SK-N-DZ (cell line): ENCODE measurements at places on chromosomes 7 and 10.

GRCh38 chr10:59872892-59873463 is 33.4 kb downstream of the CCDC6 start:
- peak; percentile 64 for DNase-seq

GRCh38 chr10:21943633-21944265 is 59.8 kb downstream of the DNAJC1 start:
- DNase-seq = no peak

DNA sequence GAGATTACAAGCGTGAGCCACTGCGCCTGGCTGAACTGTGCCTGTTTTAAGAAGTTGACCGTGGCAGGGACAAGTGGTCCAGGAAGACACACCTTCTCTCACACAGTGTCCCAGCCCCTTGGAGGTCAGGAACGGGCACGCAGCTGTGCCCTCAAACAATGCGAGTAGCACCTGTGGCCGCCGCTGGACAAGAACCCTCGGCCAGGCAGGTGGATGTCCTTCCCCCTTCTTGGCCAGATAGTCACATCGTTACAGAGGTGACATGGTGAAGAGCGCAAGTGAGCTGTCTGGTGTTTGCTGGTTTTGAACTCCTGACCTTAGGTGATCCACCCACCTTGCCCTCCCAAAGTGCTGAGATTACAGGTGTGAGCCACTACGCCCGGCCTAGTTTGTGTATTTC is 8.8 kb downstream of the ZFAND2A start:
- DNase-seq = no peak

DNA sequence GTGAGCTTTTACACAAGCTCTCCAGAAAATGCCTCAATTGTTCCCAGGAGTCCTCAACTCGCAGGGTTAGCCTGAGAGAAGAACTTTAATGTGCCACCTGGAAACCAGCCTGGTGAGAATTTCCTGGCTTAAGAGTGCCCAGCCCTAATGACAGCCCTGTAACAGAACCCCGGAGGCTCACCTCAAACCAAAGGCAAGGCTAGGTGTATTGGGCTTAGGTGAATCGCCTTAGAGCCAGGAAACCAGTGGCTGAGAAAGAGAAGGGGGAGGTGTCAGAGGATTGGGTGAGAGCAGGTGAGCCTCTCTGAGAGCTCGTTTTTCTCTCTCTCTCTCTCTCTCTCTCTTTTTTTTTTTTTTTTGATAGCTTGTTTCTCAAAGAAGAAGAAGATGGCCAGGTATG is 7.3 kb downstream of the OCM2 start:
- DNase-seq = no peak

DNA sequence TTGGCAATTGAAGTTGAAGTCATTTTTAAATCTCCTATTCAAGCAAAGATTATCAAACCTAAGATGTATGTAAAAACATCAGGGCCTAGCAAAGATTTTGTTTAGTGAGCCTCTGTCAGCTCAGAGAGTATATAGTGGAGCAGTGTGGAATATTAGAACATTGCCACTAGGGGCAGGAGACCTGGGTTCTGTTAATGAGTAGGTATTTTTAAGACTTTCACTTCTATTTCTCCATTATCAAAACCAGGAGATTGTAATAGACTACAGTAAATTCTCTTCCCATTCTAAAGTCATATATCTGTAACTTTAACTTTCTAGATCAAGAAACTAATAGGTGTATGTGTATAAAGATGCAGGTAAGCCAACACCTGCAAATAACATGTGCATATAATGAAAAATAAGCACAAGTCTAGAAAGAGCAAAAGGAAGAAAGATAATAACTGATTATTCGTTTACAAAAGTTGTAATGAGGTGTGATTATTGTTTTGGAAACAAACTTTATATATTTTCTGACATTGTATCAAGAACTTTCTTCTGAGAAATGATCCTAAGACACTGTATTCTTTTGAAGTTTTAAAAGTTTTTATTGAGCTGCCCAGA is 64.4 kb downstream of the KCND2 start:
- DNase-seq = peak; percentile 11

DNA sequence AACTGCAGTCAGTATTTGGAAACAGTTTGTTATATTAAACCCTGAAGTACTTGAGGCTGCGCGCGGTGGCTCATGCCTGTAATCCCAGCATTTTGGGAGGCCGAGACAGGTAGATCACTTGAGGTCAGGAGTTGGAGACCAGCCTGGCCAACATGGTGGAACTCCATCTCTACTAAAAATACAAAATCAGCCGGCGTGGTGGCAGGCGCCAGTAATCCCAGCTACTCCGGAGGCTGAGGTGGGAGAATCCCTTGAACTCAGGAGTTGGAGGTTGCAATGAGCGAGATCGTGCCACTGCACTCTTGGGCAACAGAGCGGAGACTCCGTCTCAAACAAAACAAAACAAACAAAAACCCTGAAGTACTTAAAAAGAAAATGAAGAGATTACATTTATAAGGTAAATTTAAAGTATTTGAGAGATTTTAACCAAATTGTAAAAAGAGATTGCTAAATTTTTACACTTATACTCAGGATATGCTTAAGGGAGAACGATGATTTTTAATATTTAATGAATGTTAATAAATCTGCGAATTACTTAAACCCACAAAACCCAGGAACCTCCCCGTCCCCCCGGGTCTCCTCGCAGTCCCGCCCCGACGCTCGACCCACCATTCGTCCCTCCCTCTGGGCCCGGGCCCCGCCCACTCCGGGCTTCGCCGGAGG is 425 bp upstream of the MTG1 start:
- DNase-seq = no peak

- no peak for DNase-seq
Measured at GRCh38 chr10:18501198-18501597, 150.2 kb downstream of the NSUN6 start.

DNA sequence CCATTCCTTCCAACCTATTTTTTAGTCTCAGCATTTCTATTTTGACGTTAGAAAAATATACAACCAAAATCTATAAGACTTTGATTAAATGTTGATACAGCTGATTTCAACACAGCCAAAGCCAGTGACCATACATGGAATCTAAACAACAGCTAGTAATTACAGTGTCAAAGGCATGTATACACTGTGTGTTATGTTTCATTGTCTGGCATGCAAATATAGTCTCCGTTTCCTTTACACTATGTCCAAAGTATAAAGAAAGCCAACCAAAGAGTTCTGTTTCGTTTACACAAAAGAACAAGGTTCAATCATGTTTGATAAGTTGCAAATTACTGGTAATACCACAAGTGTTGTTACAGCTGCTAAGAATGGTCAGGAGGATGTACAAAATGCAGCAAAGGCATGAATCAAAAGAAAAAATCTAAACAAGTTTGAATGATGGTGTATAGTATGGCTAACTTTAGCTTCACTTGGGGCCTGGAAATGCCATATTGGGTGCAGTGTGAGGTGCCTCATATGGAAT is 268.3 kb upstream of the FERD3L start:
- no peak for DNase-seq
